ENCODE measurements at places on chromosomes 6 and 20.

- peak; percentile 43 for DNase-seq
Observed at GRCh38 chr20:56187534-56188165, 60.9 kb upstream of the MC3R start.

DNA sequence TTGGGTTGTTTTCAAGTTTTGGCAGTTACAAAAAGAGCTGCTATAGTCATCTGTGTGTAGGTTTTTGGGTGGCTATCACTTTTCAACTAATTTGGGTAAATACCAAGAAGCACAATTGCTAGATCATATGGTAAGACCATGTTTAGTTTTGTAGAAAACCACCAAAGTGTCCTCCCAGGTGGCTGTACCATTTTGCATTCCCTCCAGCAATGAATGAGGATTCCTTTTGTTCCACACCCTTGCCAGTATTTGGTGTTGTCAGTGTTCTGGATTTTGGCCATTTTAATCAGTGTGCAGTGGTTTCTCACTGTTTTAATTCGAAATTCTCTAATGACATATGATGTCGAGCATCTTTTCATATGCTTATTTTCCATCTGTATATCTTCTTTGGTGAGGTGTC, 457.5 kb upstream of the ARID1B start:
- no peak for DNase-seq

DNA sequence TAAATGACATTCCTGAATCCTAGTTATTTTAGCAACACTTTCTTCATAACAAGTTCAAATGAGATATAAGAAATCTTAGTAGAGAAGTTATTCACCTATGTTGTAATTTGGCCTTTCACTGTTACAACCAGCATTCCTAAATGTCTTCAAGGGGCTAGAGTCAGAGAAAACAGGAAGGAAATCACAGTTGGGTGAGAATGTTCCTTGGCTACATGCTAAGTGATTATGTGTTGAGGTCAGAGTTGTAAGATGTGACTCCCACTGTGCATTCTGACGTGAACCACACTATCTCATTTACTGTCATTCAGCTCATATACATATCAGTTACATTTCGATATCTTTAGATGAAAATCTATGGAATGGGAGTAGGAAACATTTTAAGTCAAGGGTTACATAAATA, 51.0 kb upstream of the MLIP start:
- DNase-seq, result no peak

- no peak for DNase-seq
Observed at GRCh38 chr6:16471910-16472297, 233.5 kb downstream of the GMPR start.

GRCh38 chr20:1861347-1861976, 33.7 kb upstream of the SIRPA start:
- no peak for DNase-seq

DNA sequence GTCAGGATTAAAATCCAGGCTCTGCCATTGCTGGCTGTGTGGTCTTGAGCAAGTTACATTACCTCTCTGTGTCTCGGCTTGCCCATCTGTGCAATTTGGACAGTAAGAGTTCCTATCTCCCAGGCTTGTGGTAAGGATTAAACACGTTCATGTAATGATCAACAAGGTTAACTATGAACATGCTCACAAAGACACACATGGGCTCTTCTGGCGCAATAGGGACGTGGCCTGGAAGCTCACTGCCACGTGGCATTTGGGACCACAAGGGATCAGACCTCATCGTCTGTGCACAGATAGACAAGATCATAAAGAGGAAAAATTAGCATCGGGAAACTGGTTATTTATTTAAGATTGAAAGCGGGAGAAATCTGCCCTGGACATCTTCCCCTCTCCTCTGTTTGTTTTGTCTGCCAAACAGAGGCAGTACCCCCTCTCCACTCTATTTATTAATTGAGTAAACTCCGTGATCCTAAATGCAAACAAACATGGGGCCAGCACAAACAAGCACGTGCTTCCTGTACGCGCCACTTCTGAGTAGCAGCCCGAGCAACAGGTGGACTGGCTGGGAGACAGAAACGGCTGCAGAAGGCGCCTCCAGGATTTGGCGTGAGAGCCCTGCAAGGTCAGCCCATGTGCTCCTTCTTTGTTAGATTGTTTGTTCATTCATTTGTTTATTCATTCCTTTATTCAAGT, 95.0 kb downstream of the CDH26 start:
- DNase-seq, result peak; percentile 21

DNA sequence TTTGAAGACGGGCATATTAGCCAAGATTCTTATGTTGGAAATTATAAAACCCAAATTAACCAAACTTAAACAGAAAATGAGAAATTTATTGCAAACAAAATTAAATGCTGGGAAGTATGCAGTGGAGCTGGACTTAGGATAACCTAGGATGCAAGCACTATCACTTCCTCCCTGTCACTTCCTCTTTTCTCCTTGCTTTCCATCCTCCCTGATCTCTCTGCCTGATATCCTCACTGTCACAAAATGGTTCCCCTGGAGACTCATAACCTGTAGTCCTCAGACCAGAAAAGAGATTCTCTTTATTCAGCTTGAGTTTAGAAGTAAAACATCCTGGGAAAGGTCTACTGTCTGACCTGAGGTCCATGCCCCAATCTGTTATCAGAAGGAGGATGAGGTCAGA, 7.4 kb upstream of the KLHL32 start:
- DNase-seq, result no peak
